ENCODE measurements at places on chromosomes 4 and X.

- no peak for DNase-seq
These were observed 44.1 kb downstream of the AFM start for GRCh38 chr4:73525611-73526010.

- DNase-seq = no peak
These were observed 263.2 kb upstream of the ITM2A start for GRCh38 chrX:79630033-79631009.

GRCh38 chr4:141159027-141159426 is 25.8 kb upstream of the RNF150 start:
- DNase-seq = no peak

DNA sequence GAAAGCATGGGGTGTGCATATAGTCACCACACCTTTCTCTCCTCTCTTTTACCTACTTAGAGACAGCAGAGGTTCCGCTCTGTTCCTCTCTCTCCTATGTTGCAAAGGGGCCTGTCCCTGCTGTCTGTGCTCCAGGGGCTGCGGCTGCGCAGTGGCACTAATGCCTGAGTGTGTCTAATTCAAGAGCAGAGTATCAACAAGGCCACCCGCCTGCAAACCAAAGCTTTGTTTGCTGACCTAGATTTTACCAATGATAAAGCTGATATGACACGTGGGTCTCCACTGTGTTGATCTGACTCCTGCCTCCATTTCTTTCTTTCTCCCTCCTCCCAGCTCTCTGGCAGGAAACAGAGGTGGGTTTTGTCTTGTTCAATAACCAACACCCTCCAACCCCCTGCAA is 74.9 kb downstream of the NSG1 start:
- peak; percentile 54 for DNase-seq

DNA sequence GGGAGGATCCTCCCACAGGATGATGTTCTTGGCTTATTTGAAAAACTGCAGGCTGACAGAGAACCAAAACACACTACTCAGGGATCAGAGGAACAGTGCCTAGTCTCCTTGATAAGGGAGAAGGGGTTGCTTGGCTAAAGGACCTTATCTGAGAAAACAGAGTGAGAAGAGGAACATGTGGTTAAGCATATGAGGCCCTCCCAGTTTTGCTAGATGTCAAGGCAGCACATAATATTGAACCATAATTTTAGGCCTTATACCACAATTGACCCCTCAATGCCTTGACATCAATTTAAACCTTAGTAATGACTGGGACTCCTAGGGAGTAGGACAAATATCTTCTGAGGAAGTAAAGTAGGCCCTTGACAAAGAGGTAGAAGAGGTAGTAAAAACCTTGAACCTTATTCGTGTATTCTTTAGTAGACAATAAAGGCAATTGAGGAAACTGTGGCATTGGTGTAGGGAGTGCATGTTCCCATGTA is 79.3 kb downstream of the TEX13C start:
- DNase-seq = no peak

GRCh38 chrX:124910611-124911010 is 409.1 kb upstream of the TEX13C start:
- DNase-seq = no peak

- DNase-seq = no peak
These were observed 127.3 kb upstream of the PACRGL start for GRCh38 chr4:20572976-20573375.

- no peak for DNase-seq
These were observed 292.7 kb downstream of the ARHGAP24 start for GRCh38 chr4:85767649-85768048.

- DNase-seq = no peak
These were observed 8.2 kb downstream of the ATP11C start for GRCh38 chrX:139924696-139925095.

DNA sequence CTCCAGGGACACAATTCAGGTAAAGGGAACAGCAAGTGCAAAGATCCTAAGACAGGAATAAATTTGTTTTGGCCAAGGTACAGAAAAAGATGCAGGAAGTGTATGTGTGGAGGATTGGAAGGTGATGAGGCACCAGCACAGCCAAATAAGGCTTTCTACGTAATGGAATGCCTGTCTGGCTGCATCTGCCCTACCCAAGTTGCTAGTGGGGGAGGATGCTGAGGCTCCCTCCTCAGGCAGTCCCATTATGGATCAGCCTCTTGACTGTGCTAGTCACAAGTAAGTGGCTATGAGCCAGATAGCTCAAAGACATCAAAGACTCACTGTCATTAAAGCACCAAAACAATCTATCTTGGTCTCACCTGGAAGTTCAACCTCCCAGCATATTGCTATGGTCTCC is 300.9 kb upstream of the FAT4 start:
- DNase-seq = no peak

GRCh38 chr4:112361181-112361791 is 64.1 kb downstream of the ALPK1 start:
- no peak for DNase-seq

- DNase-seq = no peak
These were observed 11.0 kb upstream of the EIF4E start for GRCh38 chr4:98939892-98940298.

GRCh38 chr4:78293821-78294301 is 236.7 kb downstream of the FRAS1 start:
- DNase-seq = no peak

DNA sequence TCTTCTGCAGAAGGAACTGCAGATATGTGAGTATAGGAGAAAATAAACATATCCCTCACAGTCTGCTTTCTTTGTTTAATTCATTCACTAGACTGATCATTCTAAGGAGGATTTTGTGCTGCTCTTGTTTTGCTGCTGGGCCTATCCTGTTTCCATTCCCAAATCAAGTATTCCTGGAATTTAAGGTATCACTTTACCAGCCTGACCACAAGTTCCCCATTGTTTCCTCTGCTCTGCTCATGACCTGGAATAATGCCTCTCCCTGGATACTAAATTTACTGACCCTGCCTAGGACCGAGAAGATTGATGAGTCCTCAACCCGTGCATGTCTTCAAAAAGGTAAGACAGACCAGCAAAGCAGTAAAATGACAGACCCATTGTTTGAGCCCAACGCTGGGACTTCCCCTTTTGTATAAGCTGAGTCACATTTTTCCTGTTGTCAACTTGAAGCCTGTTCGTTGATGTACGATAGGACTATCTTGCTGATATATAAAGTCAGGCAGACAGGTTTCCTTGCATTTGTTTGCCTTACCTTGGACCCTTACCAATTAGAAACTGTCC is 85.5 kb upstream of the TET2 start:
- no peak for DNase-seq

DNA sequence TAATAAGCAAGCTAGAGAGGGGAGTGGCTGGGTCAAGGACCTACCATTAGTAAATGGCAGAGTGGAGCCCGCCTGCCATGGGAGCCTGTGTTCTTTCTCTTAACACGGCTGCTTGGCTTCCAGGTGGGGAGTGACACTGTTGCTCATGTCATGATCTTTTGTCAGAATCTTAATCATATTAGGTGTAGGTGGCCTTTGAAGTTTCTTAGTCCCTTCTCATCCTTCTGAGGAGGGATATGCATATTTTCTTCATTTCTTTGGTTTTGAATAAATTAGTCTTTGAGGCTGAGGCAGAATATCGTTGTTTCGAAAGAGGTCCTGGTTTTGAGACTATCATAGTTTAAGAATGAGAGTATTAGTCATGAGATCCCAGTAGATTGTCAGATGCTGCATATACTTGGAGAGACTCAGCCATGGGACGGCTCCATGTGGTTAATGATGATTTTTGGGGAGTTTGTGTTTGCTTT is 28.9 kb downstream of the SNX25 start:
- DNase-seq = no peak

GRCh38 chr4:74603186-74603585 is 158.2 kb downstream of the AREG start:
- no peak for DNase-seq

- no peak for DNase-seq
These were observed 33.8 kb downstream of the NDP start for GRCh38 chrX:43939187-43939926.

- no peak for DNase-seq
These were observed 7.6 kb downstream of the PLXNB3 start for GRCh38 chrX:153771415-153772315.

- no peak for DNase-seq
These were observed 64.0 kb upstream of the GK2 start for GRCh38 chr4:79472036-79472435.

DNA sequence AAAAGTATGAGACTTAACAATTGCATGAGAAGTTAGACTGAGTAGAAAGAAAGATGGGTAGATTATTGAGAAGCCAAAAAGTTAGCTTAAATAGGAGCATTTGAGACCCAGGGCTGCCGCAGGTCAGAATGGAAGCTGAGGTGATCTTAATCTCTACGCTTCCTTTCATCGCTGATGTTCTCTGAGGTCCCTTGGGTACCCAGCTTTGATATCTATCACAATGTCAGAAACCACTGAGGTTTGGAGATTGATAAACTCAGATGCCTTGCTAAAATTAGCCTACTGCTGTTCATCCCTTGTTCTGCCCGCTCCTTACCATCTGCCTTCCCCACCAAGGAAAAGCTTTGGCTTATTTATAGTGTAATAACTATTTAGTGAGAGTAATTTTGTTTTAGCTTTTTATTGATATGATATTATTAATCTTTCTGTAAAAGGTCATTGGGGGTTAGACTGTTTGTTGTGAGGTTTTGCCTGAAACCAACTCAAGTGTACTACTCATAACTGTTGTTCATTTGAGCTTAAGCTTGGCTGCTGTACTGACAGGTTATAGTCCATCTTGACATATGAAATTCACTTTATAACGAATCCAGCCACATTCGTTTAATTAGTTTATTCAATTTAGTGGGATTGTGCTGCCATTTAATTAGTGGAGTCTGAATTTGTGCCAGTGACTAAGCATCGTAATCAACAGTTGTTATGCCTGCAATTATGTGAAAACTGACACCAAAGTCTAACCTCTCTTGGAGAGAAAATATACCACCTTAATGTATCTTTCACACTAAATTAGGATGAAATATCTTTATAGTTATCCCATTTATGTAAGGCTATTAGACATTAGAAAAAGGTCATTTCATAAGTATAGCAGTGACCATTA is 15.1 kb downstream of the MCUB start:
- DNase-seq = no peak

Data from NCI-H774 (cell line).